ENCODE measurements at places on chromosomes 6 and 20.

DNA sequence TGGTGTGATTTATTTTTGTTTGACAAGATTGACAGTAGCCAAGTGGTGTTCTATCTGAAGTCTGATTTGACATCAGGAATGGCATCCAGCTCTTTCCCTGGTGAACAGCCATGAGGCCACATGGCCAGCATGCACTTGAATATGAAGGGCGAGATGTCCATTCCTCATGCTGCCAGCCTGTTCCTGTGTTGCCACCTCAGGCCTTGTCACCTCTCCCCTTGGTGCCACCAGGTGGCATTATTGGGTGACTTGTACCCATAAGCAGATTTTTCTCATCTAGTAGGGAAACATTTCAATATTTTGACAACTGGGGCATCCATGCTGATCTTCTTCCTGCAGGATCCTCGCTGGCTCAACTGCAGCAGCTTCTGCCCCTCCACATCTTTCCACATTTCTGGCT, 199.1 kb downstream of the ERMARD start:
- no peak for DNase-seq

DNA sequence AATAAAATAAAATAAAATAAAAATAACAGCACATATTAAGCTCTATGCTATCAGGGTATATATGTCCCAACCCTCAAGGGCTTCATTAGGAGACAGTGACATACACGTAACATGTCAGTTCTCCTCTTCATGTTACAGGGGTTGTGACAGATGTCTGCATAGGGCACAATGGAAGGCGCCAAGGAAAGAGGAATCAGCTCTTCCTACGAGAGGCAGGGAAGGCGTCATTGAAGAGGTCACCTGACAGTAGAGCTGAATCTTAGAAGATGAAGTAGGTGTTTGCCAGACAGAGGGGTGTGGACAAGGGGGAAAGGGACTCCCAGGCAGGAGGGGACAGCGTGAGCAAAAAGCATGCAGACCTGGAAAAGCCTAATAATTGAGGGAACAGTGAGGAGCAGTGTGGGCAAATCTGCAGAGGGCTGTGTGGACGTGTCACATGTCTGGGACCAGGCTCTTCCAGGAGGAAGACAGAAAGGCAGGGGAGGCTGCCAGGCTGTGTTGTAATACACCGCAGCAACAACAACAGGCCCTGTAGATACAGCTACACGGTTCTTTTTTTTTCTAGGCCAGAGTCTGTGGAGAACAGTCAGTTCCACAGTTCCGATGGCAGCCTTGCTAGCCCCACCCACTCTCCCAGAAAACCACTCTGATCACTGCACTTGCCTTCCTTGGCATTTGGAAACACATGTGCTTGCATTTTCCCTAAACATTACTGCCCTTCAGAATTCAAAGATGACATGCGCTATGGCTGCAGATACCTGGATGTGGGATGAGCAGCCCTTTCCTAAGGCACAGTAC, 2.5 kb upstream of the FKBP5 start:
- DNase-seq, result no peak

GRCh38 chr6:94300424-94301144, 881.2 kb upstream of the EPHA7 start:
- no peak for DNase-seq

DNA sequence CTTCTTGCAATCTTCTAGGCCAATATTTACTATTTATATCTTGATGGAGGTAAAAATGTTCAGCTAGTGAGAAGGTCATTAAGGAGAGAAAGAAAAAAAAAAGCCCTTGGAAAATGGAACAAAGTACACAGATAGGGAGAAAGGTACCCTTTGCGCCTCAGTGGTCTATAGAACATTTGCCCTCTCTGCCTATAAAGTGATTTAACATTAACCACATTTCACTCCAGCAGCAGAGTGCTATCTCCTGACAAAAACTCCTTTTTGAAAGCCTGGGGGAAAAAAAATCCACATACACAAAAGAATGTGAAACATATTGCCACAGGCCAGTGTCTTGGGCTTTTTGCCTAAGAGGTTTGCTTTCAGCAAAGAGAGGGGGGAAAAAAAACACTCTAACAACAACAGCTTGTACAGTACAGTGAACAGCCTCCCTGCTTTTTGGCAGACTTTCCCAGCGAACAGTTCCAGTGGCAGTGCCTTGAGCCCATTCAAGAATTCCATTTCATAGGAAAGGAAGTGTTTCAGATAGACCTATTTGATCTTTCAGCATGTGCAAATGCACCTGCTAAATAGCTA, 695 bp downstream of the ARHGAP18 start:
- no peak for DNase-seq

GRCh38 chr20:36543184-36544133, 2.1 kb downstream of the MYL9 start:
- no peak for DNase-seq
